A172 (cell line): ENCODE measurements at places on chromosomes 4 and X. TPM values are rescaled to one million over a fixed set of nuclear protein-coding genes. Genes with fewer than 3 reads are reported as not detected.
A peak's percentile ranks its signal among the peaks of the same experiment; 100 is the strongest.

GRCh38 chr4:47278631-47279030, 184.9 kb downstream of the COMMD8 start:
- no peak for DNase-seq

- DNase-seq: peak; percentile 22
Observed at GRCh38 chrX:28910487-28910886, 323.2 kb downstream of the IL1RAPL1 start.

- DNase-seq: no peak
Observed at GRCh38 chr4:2273657-2274319, 11.9 kb upstream of the MXD4 start.

The GK2 gene
- not detected in 2 replicates for total RNA-seq

The PHEX gene
- 0.36 and 1.1 TPM in 2 replicates for total RNA-seq

DNA sequence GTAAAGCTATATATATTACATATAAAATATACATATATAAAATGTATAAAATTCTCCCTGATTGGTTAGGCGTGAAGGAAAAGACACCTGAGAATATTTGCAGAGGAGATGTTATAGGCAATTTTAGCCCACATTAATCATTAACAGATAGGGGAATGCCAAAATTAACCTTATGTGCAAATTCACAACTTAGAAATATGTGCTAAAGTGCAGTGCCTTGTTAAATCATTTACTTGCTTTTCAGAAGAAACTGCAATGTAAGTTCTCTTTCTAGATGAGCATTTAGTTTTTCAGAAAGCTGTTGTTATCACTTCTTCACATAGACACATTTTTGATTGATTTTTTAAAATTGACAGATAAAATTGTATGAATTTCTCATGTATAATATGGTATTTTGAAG, 5.6 kb downstream of the TASL start:
- DNase-seq: no peak

GRCh38 chr4:111435986-111436744, 709.1 kb upstream of the FAM241A start:
- DNase-seq: no peak

The IL13RA1 gene
- 38.9 and 41.9 TPM in 2 replicates for total RNA-seq

- no peak for DNase-seq
Observed at GRCh38 chr4:160193787-160194186, 1090.9 kb downstream of the RAPGEF2 start.

- no peak for DNase-seq
Observed at GRCh38 chr4:75634951-75635350, 4.6 kb upstream of the CDKL2 start.
